Endothelial cell of coronary artery (primary cell): ENCODE measurements at places on chromosomes 6 and 20. TPM values are rescaled to one million over a fixed set of nuclear protein-coding genes. Genes with fewer than 3 reads are reported as not detected.

The TLDC2 gene
- not detected in 2 replicates for total RNA-seq

The DAAM2 gene
- total RNA-seq: under 0.01 and 0.38 TPM in 2 replicates

The MAPK14 gene
- 38.7 and 44.2 TPM in 2 replicates for total RNA-seq

The EDEM2 gene
- 61.8 and 78.2 TPM in 2 replicates for total RNA-seq

The PRL gene
- not detected in 2 replicates for total RNA-seq

The MUC22 gene
- not detected in 2 replicates for total RNA-seq

The HLA-DOA gene
- under 0.01 TPM in 1 of 2 replicates, not detected in the other for total RNA-seq

The ZBTB46 gene
- 7.8 and 12.8 TPM in 2 replicates for total RNA-seq

The SCUBE3 gene
- 0.75 and 1.3 TPM in 2 replicates for total RNA-seq

The VEGFA gene
- 14.5 and 108 TPM in 2 replicates for total RNA-seq

The EFCAB8 gene
- total RNA-seq: 0.19 and 0.27 TPM in 2 replicates

The PKHD1 gene
- not detected in 2 replicates for total RNA-seq

The ZNF165 gene
- total RNA-seq: 0.19 and 0.36 TPM in 2 replicates

The ALDH8A1 gene
- total RNA-seq: 0.18 and 0.38 TPM in 2 replicates

The HSPA12B gene
- total RNA-seq: 11.6 and 18.0 TPM in 2 replicates

The TRIM10 gene
- not detected in 2 replicates for total RNA-seq

The TIAM2 gene
- 6.7 and 10.0 TPM in 2 replicates for total RNA-seq

The BCAS4 gene
- total RNA-seq: 2.5 and 4.9 TPM in 2 replicates

The LPIN3 gene
- 0.90 and 2.4 TPM in 2 replicates for total RNA-seq

The RIN2 gene
- 67.8 and 100 TPM in 2 replicates for total RNA-seq

The HRH3 gene
- total RNA-seq: not detected in 2 replicates

The SMLR1 gene
- total RNA-seq: not detected in 2 replicates

The NR2E1 gene
- total RNA-seq: not detected in 2 replicates

The NOX3 gene
- not detected in 2 replicates for total RNA-seq

The POLR1C gene
- 35.0 and 42.1 TPM in 2 replicates for total RNA-seq

The TNF gene
- not detected in 2 replicates for total RNA-seq

The CDH4 gene
- total RNA-seq: 3.4 and 4.3 TPM in 2 replicates

The RBL1 gene
- 7.8 and 8.6 TPM in 2 replicates for total RNA-seq

The PERP gene
- 16.5 and 20.5 TPM in 2 replicates for total RNA-seq

The NKX2-4 gene
- total RNA-seq: not detected in 2 replicates

The NMBR gene
- not detected in 2 replicates for total RNA-seq

The RREB1 gene
- total RNA-seq: 11.0 and 17.4 TPM in 2 replicates
